ENCODE measurements at places on chromosomes 1 and 21.

GRCh38 chr1:179053486-179053885 is 27.8 kb downstream of the FAM20B start:
- H3K36me3 ChIP-seq: no peaks in the 10 kb centered on the region
- no peak overlapping the region for H3K27ac ChIP-seq
- no peak overlapping the region for H3K4me3 ChIP-seq
- peaks cover 4% of the 10 kb centered on the region for H3K4me1 ChIP-seq

GRCh38 chr1:100627936-100628335 is 90.0 kb downstream of the GPR88 start:
- H3K4me1 ChIP-seq: peaks cover 26% of the 10 kb centered on the region
- no peak overlapping the region for H3K4me3 ChIP-seq
- no peak overlapping the region for H3K27ac ChIP-seq
- no peak for DNase-seq

GRCh38 chr1:221670081-221670480 is 71.8 kb downstream of the DUSP10 start:
- H3K27me3 ChIP-seq: no peaks in the 10 kb centered on the region
- no peak overlapping the region for H3K27ac ChIP-seq
- no peak overlapping the region for H3K4me3 ChIP-seq
- no peak for DNase-seq
- no peaks in the 10 kb centered on the region for H3K36me3 ChIP-seq

DNA sequence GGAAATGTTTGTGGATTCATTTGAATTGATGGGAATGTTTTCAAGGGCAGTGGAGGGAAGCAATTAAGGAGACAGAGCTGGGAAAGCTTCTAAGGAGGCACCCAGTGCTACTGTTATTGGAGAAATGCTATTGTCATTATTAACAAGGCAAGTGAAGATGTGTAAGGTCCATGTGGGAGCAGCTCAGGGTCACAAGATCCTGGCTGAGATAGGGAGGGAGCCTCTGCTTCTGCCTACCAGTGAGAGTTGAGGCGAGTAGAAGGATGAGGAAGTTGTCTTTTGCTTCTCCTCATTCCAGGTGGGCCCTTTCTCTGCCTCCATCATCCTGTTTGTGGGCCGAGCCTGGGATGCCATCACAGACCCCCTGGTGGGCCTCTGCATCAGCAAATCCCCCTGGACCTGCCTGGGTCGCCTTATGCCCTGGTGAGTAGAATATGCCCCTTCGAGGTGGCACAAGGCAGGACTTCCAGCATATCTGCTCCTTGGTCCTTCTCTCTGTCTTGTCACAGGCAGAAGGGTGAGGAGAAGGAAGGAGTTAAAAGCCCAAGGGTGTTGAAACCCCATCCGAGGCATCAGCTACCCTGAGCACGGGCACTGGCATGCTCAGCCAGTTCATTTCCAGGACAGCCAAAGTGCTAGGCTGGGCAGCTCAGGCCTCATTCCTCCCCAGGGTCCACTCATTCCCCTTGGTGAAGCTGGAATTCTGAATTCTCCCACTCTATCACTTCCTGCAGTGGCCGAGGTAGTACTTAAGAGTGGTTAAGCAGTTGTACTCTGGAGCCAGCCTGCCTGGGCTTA is 3.7 kb downstream of the MFSD2A start:
- no peak overlapping the region for H3K27ac ChIP-seq
- peaks cover 4% of the 10 kb centered on the region for H3K27me3 ChIP-seq
- peaks cover 17% of the 10 kb centered on the region for H3K36me3 ChIP-seq
- no peak overlapping the region for H3K4me3 ChIP-seq
- no peaks in the 10 kb centered on the region for H3K4me1 ChIP-seq

GRCh38 chr1:61378494-61379180 is 296.3 kb downstream of the NFIA start:
- no peak overlapping the region for H3K27ac ChIP-seq
- H3K4me3 ChIP-seq: no peak overlapping the region
- H3K36me3 ChIP-seq: no peaks in the 10 kb centered on the region
- no peak for DNase-seq
- no peaks in the 10 kb centered on the region for H3K4me1 ChIP-seq
